ENCODE measurements at places on chromosomes 2 and 18. TPM values are rescaled to one million over a fixed set of nuclear protein-coding genes. Genes with fewer than 3 reads are reported as not detected.

- no peak overlapping the region for H3K4me3 ChIP-seq
- no peak for DNase-seq
- no peak overlapping the region for H3K27ac ChIP-seq
- H3K4me1 ChIP-seq = peaks cover 7% of the 10 kb centered on the region
Observed at GRCh38 chr18:48303883-48304282, 105.3 kb downstream of the ZBTB7C start.

- DNase-seq = no peak
- no peaks in the 10 kb centered on the region for H3K4me1 ChIP-seq
Observed at GRCh38 chr2:124610866-124611265, 585.8 kb downstream of the CNTNAP5 start.

- H3K4me3 ChIP-seq = no peak overlapping the region
- no peaks in the 10 kb centered on the region for H3K36me3 ChIP-seq
- H3K4me1 ChIP-seq = peaks cover 37% of the 10 kb centered on the region
Observed at GRCh38 chr18:46148810-46149209, 44.6 kb downstream of the HAUS1 start.

DNA sequence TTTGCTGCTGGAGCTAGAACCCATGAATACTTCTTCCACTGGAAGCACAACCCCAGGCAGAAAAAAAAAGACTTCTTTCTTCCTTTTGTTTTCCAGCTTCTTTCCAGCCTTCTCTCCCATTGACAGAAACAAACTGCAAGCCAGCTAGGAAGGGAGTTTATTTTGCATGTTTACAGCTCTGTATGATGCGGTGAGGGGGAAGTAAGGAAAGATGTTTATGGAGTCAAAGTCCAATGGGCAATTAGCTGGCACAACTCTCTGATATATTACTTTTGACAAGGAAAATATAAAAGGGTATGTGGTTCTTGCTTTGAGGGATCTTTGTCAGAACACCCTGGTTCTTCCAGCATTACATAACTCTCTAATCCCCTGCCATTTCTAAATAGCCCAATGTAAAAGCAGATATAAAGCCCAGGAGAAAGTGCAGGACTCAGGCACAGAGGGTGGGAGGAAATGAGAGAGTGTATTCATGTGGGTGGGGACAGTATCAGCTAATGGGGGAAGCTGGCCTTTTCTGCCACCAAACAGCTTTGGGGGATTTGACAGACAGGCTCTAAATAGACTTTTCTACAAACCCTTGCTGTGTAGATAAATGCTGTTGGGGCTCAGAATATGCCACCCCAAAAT lies 9.3 kb upstream of the NMS start:
- no peak for DNase-seq
- H3K27ac ChIP-seq = no peak overlapping the region
- no peaks in the 10 kb centered on the region for H3K4me1 ChIP-seq
- no peak overlapping the region for H3K4me3 ChIP-seq
- H3K36me3 ChIP-seq = no peaks in the 10 kb centered on the region

Gene CXCR1
- total RNA-seq = 0.13 TPM

DNA sequence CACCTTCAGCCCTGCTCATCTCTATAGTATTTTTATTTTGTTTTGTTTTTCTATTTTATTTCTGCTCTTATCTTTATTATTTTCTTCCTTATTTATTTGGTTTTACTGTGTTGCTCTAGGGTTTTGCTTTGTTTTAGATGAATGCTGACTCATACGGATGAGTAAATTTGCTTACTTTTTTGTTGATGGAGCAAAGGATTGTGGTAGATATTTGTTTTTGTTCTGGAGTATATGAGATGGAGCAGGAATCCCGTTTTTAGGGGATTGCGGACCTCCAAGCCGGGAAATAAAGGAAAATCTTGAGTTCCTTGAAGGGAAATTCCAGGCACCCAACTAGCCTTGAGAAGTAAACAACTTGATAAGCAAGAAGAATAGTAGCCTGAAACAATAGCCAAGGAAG lies 15.3 kb upstream of the COLEC12 start:
- no peak overlapping the region for H3K27ac ChIP-seq
- no peaks in the 10 kb centered on the region for H3K27me3 ChIP-seq
- no peak for DNase-seq
- no peak overlapping the region for H3K4me3 ChIP-seq
- no peaks in the 10 kb centered on the region for H3K4me1 ChIP-seq

DNA sequence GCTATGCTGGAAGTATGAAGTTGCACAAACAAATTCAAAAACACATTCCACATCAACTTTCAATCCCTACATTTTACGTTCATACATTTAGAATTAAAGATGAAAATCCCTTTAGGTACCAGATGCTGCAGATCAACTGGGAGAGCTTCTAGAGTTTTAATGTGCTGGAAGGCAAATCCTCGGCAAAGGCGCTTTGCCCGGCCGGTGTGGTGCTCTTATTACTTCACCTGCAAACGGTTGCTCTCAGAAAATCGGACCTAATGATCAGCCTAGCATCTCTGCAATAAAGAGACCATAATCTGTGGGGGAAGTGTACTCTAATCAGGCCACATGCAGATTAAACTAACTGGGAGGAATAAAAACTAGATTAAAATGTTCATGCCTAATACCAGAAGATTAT lies 513.8 kb downstream of the ZEB2 start:
- no peaks in the 10 kb centered on the region for H3K36me3 ChIP-seq
- H3K27ac ChIP-seq = no peak overlapping the region
- H3K4me3 ChIP-seq = no peak overlapping the region
- no peaks in the 10 kb centered on the region for H3K27me3 ChIP-seq
- DNase-seq = no peak
- H3K4me1 ChIP-seq = no peaks in the 10 kb centered on the region

DNA sequence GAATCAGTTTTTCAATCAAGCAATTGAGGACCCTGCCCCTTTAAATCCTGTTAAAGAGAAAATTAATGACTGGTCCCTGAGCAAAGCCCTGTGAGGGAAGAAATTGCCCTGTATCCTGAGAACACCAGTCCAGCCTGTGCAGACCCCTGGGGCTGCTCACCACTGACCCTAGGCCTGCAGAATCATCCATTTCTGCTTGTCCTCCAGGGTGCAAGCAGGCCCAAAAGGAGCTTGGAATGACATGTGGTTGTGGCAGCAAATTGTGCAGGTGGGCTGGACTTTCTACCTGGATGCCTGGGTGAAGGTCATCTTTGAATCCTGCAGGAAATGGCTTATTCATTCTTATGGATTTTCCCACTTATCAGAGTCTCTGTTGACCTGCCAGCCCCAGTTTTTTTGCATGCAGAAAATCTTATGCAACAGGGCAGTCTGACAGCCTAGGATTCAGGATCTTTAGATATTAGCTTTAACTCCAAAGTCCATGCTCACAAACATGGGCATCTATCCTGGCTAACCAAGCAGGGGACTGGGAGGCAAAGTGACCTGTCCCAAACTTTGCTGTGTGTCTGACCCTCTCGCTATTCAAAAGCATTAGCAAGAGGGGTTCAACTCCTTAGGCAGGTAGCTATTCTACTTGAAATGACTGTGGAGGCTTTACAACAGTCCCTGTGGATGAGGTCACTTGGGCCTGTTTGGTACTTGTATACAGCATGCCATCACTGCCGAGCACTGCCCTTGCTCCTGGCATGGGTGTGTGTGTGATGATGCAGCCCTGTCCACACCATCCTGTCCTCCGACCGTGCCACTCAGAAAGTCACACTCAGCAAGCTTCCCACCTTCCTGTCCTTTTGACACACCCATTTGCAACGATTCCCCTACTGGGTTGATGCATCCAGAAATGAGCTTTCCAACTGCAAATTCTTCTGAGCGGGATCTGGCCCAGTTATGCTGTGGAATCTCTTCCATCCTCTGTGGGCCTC lies 85.3 kb downstream of the CAPN13 start:
- no peak overlapping the region for H3K27ac ChIP-seq
- no peak overlapping the region for H3K4me3 ChIP-seq
- peaks cover 28% of the 10 kb centered on the region for H3K27me3 ChIP-seq
- H3K36me3 ChIP-seq = no peaks in the 10 kb centered on the region
- no peaks in the 10 kb centered on the region for H3K4me1 ChIP-seq
- DNase-seq = no peak

DNA sequence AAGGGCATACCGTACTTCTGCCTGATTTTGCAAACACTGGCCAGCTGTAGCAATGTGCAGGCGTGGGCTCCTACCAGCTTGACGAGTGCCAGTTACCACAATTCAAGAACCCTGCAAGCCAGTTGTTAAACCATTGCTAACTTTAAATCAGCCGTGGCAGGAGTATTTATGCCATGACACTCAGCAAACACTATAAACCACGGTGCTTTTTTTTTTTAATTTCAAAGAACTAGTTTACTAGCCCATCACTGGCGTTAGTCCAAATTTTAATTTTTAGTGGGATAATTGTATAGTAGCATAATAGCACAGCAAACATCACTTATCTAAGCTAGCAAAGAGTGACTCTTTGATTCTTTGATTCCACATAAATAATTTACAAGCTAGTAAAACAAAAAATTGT lies 111.1 kb downstream of the COL4A4 start:
- no peaks in the 10 kb centered on the region for H3K4me1 ChIP-seq
- no peak overlapping the region for H3K27ac ChIP-seq
- H3K4me3 ChIP-seq = no peak overlapping the region
- DNase-seq = no peak
- H3K36me3 ChIP-seq = no peaks in the 10 kb centered on the region

GRCh38 chr2:156540706-156541105 lies 104.5 kb downstream of the GPD2 start:
- H3K27me3 ChIP-seq = no peaks in the 10 kb centered on the region
- H3K4me1 ChIP-seq = no peaks in the 10 kb centered on the region
- no peak for DNase-seq
- H3K36me3 ChIP-seq = no peaks in the 10 kb centered on the region
- no peak overlapping the region for H3K27ac ChIP-seq

DNA sequence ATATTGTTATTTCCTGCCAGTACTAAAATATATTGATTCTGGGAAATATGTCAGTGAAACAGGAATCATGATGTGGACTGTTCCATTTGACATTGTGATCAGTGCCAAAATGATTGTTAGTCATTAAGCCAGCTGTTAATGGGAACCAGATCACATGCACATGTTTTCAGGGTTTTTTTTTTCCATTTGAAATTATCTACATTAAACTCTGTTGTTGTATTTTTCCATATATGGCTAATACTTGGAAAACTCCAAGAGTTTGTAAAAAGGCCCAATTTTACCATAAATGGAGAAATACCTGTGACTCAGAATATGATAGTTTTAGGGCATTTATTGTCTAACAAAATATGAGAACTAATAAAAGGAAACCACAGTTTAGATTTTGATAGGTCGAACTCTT lies 13.4 kb downstream of the ITGAV start:
- no peak for DNase-seq
- H3K27me3 ChIP-seq = no peaks in the 10 kb centered on the region
- no peak overlapping the region for H3K27ac ChIP-seq
- peaks cover 6% of the 10 kb centered on the region for H3K36me3 ChIP-seq
- no peaks in the 10 kb centered on the region for H3K4me1 ChIP-seq

DNA sequence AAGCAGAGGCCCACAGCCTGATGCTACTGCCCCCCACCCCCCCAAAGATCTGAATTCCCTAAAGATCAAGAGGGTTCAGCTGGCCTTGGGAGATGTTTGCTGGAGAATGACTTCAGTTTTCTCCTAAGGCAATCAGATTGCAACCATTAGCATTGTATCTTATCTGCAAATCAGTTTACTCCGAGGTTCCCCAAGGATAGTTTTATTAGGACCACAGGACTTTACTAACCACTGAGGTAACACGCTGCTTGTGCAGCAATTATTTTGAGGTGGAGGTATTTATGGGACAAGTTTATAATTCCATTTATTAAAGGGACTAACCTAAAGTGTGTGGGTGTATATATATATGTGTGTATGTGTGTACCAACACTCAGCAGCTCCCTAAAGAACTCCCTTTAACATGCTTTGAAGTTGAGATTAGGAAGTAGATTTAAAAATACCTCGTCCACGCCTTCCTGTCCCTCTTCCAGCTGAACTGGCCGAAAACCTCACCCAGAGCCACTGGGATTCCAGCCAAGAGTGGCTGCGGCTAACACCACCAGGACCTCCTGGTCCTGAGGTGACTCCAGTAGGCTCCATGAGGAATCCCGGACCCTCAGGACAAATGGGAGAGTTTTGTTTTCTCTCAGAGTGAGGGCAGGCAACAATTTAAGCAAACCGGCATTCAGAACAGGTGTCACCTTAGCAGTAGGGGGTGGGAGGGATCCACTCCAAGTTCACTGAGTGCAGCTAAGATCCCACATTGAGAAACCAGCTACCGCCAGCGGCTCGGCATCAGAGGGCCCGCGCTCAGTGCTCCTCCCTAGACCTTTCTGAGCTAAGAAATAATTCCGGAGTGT lies 3.0 kb upstream of the DLX1 start:
- no peak for DNase-seq
- no peak overlapping the region for H3K4me3 ChIP-seq
- peaks cover 18% of the 10 kb centered on the region for H3K27me3 ChIP-seq
- H3K36me3 ChIP-seq = no peaks in the 10 kb centered on the region

DNA sequence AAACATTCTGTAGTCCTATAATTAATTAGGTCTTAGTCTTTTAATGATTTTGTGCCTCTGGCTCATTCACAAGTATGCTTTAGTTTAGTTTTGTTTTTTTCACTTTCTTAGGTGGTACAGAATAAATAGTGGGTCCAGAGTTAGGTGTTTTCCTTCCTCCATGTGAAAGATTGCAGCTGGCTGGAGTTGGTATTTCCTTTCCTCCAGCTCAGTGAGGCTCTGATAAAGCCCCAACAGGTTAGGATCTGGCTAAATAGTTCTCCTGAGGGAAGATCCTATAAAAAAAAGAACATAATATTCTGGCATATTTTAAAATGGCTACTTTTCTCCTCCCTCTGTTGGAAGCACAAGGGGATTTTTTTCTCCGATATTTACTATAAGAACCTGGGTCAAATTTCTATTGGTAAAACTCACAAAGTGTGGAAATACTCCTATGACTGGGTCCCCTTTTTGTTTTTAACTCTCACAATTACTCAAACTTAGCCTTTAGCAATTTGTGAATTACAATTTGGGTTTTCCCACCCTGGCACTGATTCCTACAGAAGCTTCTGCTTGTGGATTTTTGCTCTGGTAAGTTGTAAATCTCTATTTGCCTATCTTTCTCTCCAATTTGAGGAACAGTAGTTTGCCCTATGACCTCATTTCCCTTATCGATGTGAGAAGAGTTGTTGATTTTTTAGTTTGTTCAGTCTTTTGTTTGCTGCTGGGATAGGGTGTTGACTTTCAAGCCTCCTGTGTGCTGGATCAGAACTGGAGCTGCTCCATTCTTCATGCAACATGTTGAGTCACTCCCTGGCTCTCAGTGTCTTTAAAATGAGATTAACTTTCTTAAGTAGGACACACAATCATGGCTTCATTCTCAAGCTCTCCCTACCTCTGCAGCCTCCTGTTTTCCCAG lies 500.9 kb downstream of the RNF144A start:
- H3K4me3 ChIP-seq = no peak overlapping the region
- H3K36me3 ChIP-seq = no peaks in the 10 kb centered on the region
- DNase-seq = no peak
- no peaks in the 10 kb centered on the region for H3K4me1 ChIP-seq
- H3K27me3 ChIP-seq = no peaks in the 10 kb centered on the region
- H3K27ac ChIP-seq = no peak overlapping the region

GRCh38 chr2:78941751-78942150 lies 83.8 kb upstream of the REG3G start:
- no peak overlapping the region for H3K4me3 ChIP-seq
- no peaks in the 10 kb centered on the region for H3K36me3 ChIP-seq
- no peaks in the 10 kb centered on the region for H3K4me1 ChIP-seq
- H3K27me3 ChIP-seq = no peaks in the 10 kb centered on the region

Gene VIT
- not detected for total RNA-seq

Gene TMEM87B
- total RNA-seq = 19.7 TPM
